ENCODE measurements at places on chromosomes 11 and 22.
A peak's percentile ranks its signal among the peaks of the same experiment; 100 is the strongest.

GRCh38 chr11:68678031-68678441, 6.3 kb upstream of the GAL start:
- DNase-seq = no peak

DNA sequence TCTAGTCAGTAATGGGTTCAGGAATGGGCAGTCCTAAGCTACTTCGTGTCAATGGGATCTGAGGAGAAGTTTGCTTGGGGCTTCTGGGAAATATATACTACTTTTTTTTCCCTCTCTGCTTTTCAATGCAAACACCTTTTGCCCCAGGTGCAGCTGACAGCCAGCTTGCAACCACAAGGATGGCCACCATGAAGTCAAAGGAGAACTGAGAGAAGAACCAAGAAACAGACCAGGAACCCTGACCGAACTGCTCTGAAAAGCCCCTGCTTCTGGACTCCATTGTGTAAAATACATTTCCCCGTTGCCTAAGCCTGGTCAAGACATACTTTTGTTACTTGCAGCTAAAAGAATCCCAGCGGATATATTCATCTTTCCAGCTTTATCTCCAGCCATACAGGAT, 20.1 kb upstream of the CD44 start:
- no peak for DNase-seq

DNA sequence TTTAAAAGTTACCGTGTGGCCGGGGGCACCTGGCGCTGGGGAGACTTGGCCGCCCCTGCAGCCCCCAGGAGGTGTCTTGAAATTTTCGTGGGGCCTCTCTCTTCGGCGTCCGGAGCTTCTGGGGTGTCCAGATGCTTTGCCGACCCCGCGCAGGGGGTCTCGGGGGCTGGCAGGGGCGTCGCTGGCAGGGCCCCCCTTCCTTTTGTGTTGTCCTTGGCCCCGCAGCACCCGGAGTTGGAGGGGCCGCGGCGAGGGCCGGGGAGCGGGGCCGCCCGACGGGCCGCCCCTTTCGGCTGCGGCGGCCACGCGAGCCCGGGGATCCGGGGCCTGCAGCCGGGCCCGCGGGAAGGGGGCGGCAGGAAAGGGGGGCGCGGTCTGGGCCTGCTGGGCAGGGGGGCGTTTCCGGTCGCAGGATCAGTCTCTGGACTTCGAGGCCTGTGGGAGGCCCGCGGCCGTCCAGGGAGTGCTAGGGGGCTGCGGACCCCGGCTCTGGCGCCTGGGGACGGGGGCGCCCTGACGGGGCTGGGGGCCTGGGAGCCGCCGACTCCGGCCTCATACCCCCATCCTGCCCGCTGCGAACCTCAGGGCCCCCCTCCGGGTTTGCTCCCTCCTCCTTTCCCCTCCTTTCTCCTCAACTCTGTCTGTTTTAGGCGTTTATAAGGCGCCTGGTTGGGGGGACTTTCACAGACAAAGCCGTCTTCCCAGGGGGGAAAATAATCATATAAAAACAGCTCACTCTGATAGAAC, 869 bp downstream of the ZC3H7B start:
- DNase-seq = no peak

- DNase-seq = no peak
Observed at GRCh38 chr11:92828556-92828955, 140.9 kb upstream of the MTNR1B start.

GRCh38 chr22:39253435-39254070, 8.8 kb upstream of the PDGFB start:
- peak; percentile 45 for DNase-seq

GRCh38 chr11:103993507-103993906, 42.9 kb upstream of the DDI1 start:
- no peak for DNase-seq

- DNase-seq = no peak
Observed at GRCh38 chr11:122280870-122281269, 164.9 kb upstream of the BLID start.

DNA sequence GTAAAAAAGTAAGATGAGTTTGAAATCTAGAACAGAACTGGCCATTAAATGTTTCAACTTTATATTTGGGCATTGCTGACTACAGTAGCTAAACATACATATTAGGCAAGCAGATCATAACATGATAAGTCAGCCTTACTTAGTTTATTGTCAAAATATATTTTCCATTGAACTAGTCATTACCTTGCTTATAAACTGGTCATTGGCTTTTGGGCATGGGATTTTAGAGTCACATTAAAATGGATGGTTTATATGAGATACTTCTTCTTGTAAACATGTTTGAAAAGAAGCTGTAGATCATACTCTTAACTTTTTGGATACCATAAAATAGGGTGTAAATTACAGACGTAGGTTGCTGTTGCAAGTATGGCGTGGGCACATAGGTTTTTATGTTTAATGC, 2.7 kb downstream of the HIPK3 start:
- no peak for DNase-seq

DNA sequence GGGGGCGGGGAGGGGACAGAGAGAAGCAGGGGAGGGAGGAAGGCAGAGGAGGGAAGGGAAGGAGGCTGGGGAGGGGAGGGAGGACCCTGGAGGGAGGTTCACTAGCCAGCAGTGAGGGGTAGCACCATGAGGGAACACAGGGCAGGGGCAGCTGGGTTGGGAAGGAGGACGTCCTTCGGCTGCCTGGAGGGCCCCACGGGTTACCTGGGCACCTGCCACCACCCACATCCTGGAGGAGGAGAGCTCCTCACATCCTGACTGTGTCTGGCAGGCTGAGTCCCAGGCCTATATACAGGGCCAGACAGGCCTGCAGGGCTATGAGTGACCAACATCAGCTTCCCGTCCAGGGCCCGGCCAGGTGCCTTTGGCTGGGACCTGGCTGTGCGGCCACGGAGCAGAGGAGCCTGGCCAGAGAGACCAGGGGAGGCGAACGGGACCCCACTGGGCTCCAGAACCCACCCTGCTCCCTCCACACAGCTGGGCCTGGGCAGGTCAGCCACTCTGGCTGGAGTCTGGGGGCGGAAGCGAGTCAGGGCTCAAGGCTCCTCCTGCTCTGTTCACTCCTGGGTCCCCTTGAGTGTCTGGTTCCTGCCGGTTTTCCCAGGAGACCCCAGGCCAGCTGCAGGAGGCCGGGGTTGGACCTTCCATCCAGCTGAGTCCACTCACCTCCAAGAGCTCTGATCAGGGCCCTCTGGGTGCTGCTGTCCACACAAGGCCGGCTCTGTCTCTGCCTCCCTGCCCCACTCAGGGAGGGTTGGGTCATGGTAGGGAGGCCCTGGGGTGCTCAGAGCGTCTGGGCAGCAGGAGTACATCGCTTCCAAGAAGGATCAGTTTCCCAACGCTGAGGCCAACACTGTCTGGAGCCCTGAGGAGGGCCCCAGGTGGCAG, 677.7 kb downstream of the BRD1 start:
- no peak for DNase-seq

DNA sequence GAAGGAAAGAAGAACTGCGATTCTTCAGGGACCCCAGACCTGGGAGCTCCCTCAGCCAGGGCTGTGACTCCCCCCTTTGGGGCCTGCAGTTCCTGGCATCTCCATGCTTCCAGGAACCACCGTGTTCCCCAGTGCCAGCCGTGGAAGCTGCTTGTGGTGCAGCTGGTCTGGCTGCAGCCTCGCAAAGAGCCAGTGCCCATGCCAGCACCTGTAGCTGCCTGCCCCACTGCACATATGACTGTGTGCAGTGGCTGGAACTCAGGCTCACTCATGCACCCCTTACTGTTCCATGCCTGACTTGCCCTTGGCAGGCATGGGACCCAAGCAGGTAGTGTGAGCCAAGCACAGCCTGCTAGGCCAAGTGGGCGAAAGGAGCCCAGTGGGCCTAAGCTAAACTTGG, 401.3 kb downstream of the LRRC4C start:
- no peak for DNase-seq

- DNase-seq = no peak
Observed at GRCh38 chr11:16114978-16115871, 241.1 kb downstream of the SOX6 start.

- no peak for DNase-seq
Observed at GRCh38 chr11:860234-861104, 17.8 kb downstream of the TSPAN4 start.

DNA sequence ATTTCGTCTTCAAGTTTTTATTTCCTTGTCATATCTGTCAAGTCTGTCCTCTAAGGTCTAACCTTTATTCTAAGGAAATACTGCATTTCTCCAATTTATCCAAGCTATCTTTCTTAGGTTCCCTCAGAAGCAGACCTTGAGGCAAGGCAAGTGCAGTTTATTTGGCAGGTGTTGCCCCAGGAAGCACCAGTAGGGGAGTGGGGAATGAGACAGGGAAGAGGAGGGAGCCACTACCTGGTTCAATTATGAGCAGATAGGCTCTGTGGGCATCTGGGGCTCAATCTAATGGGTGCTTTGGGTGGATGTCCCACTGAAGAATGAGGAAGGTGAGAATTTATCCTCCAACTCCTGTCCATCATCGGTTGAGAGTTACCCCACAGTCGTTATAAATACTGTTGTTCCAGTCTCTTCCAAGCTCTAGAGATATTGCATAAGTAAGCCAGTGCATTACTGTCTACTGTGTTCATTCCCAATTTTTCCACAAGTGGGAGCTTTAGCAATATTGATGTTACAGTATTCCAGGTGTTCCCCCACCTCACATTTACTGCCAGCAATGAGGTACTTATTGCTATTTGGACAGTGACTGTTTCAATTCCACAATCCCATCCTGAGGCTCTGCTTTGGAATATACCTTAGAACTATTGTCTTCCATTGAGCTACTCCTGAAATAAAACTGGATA, 154.9 kb upstream of the CEP126 start:
- no peak for DNase-seq

DNA sequence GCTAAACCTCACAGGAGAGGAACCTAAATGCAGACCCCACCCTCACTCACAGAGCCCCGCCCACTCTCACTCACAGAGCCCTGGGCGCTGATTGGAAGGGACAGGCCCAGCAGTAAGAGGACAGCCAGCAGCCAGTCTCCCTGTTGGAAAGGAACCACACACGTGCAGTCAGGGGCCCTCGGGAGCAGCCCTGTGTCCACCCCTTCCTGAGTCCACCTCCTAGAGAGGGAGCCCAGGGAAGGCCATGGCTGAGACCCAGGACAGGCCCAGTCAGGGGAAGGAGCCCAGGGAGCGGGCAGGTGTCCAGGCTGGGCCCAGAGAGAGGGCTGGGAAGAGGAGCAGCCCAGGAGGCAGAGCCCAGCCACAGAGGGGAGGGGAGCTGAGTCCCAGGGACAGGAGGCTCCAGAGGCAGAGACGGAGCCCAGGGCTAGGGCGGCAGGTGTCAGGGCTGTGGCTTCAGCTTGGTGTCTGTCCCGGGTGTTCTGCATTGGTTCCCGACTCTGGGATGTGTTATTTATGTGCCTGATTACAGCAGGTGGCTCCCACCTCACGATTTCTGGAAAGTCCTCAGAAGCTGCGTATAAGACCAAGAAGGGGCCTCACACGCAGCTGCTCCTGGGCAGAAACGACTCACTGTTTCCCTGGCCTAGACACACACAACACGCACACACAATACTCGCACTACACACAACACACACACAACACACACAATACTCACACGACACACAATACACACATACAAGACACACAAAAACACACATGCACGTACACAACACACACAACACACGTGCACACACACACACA, 9.0 kb upstream of the APOBEC3H start:
- DNase-seq = peak; percentile 7

DNA sequence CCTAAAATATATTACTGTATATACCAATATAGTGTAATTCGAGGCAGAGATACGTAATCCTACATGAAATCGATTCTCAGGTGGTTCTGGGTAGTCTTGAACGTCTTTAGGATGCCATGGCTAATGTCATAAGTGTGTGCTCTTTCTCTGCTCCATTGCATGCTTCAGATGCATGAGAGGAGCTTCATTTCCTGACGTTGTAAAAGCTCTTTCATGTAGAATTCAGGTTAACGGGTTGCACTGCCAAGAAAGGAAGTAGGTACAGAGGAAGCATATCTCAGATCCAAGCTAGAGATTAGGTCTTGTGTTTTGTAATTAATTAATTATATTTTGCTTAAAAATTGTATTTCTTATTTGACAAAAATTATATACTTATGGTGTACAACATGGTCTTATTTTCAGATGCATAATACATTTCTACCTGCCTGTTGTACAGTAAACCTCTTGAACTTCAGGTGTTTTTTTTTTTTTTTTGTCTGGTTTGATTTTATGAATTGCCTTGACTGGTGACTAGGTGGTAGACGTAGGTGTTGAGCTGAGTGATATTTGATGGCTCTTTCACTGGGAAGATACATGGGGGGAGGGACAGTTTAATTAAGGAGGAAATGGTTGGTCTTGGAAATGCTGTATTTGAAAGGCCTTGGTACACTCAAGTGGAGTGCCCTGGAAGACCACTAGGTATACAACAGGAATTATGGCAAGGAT, 9.3 kb downstream of the NUP50 start:
- DNase-seq = no peak

DNA sequence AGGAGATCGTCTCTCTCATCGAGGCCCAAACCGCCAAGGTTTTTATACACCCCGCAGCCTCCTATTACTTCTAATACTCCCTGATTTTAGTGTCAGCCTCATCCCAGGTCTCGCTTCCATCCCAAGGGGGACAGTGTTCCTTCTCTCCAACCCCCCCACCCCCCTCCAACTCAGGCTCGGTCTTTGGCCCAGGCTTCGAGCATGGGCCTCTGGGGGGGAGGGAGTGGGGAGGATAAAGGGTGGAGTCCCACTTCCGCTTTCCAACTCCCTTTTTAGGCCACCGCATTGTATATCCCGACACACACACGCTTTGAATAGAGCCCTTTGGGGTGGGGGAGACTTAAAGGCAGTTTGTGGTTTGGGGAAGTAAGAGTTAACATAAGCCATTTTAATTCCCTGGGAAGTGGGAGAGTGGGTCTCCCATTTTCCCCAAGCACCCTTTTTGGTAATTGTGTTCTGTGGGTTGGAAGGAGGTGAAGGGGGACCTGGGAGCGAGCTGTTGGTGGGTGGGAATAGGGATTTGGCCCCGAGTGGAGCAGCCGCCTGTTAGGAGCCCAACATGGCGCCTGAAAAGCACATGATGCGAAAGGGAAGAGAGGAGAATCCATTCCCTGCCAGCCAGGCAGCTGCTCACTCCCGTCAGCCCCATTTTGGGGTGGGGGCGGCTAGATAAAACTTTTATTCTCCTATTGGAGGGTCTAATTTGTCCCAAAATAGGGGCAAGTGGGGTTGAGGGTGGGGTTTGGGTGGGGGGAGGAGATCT, 844 bp downstream of the PCF11 start:
- DNase-seq = peak; percentile 44

- no peak for DNase-seq
Observed at GRCh38 chr11:100990931-100991330, 138.7 kb downstream of the PGR start.

DNA sequence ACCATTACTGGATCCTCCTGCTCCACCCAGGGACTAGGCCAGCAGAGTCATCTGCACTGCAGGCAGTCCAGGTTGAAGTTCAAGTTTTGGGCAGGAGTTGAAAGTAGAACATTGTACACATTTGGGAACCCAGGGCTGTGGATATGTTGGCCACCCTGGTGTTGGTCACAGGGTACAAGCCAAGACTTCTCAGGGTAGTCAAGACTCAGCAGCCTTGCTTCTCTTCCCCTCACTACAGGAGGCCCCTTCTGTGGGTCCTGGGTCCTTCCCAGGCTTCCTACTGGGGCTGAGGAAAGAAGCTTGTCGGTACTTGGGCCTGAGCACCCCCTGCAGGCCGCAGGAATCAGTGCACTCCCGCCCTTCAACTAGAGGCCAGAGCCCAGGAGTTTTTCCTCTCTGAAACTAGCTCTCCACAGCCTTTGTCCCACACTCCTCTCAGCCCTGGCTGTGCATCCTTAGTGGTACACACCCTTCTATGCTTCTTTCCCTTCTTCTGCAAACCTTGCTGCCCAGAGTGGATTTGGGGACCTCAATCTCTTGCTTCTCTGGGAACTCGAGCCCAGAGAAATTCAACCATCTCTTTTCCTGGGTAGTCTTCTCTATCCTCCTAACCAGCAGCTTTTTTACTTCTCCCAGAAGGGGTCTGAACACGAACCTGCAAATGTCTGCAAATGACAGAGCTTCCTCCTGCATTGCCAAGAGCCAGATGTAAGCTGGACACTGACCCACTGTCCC, 2.6 kb upstream of the HPX start:
- peak; percentile 36 for DNase-seq

Measured in NCI-H1105 treated with DMSO at 0.1 percent for 48 hours (cell line).